ENCODE measurements at places on chromosomes 5 and 9.

GRCh38 chr5:35822511-35822910 lies 34.2 kb upstream of the IL7R start:
- DNase-seq = no peak

- no peak for DNase-seq
These were observed 45.9 kb upstream of the HMCN2 start for GRCh38 chr9:130219661-130220096.

DNA sequence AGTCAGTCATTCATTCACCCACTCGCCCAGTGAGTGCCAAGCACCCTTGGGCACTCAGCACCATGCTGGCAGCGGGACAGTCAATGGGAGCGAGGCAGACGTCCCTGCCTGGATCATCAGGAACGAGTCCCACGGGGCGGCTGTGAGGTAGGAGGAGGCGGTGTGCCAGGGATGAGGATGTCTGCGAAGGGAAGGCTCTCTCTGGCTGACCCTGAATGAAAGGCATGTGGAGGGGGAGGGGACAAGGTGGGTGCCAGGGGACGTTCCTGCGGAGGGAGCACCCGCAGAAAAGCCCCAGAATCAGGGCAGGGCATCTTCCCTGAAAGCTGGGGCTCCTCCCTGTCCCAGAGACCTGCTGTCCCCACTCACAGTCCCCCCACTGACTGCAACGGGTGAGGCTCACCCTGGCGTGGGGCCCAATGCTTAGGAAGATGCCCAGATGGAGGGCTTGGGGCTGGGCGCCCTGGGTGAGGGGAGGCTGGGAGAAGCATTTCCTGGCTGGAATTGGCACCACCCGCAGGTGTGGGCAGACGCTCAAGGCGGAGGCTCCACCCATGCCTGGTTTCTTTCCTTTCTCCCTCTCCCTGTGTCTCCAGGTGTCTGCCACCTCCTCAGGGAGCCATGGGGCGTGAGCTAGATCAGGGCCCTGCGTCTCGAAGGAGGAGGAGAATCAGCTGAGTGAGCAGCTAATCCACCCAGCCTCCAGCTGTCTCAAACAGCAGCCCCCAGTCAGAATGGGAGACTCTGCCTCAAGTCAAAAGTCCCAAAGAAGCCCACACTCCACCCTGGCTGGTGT lies 179.0 kb upstream of the PPP1R26 start:
- DNase-seq = no peak

DNA sequence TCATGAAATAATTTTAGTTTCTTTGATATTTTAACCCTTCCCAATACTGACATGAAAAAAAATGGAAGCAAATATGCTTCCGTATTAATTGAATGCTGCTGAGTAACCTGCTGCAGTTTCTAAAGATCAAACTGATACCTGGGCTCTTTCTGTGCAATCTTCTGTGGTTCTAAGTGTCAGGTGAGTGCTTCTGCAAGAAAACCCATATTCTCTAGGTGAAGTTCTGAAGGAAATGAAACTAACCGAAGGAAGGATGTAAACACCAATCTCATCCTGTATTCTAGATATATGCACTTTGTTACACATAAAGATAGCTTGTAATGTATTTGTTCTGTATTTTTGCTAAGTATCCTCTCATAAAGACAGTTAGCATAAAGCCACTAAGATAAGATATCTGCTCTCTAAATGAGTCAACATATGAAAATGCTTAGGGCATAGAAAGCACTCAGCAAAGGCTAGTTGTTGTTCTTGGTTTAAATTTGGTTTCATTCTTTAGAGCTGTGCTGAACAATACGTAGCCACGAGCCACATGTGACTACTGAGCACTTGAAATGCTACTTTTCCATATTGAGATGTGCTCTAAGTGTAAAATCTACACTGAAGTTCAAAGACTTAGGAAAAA lies 52.0 kb downstream of the ITGA2 start:
- no peak for DNase-seq

- DNase-seq = no peak
These were observed 14.4 kb downstream of the GLRX start for GRCh38 chr5:95808013-95808685.

GRCh38 chr9:98708103-98708932 lies 417 bp downstream of the GABBR2 start:
- DNase-seq = no peak

- no peak for DNase-seq
These were observed 155.2 kb downstream of the ARHGEF28 start for GRCh38 chr5:73781107-73781768.

Measured in mammary epithelial cell (primary cell).